ENCODE measurements at places on chromosomes 7 and 10. TPM values are rescaled to one million over a fixed set of nuclear protein-coding genes. Genes with fewer than 3 reads are reported as not detected.

GRCh38 chr7:92751902-92752901, 84.2 kb downstream of the CDK6 start:
- H3K36me3 ChIP-seq = no peaks in the 10 kb centered on the region
- H3K27ac ChIP-seq = peak overlapping the region; percentile 66
- H3K4me3 ChIP-seq = no peak overlapping the region

DNA sequence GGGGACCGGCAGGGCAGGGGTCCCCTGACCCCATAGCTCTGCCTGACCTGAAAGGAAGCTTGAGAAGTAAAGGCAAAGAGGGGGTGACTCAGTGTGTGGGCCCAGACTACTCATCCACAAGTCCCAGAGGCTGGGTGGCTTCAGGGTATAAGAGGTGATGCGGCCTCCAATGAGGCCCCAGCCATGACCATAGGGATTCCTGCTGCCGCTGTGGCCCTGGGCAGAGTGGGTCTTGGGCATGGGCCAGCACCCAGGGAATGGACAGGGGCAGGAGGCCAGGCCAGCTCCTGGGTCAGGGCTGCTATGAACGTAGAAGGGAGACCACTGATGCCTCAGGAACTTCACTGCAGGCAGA, 64.4 kb upstream of the EBF3 start:
- H3K27me3 ChIP-seq = no peaks in the 10 kb centered on the region
- no peaks in the 10 kb centered on the region for H3K36me3 ChIP-seq
- DNase-seq = no peak
- H3K4me1 ChIP-seq = no peaks in the 10 kb centered on the region

GRCh38 chr7:39624935-39625694, 1.7 kb downstream of the RALA start:
- H3K27me3 ChIP-seq = no peaks in the 10 kb centered on the region
- peak overlapping the region; percentile 43 for H3K4me3 ChIP-seq
- H3K27ac ChIP-seq = peak overlapping the region; percentile 99
- peaks cover 14% of the 10 kb centered on the region for H3K4me1 ChIP-seq

DNA sequence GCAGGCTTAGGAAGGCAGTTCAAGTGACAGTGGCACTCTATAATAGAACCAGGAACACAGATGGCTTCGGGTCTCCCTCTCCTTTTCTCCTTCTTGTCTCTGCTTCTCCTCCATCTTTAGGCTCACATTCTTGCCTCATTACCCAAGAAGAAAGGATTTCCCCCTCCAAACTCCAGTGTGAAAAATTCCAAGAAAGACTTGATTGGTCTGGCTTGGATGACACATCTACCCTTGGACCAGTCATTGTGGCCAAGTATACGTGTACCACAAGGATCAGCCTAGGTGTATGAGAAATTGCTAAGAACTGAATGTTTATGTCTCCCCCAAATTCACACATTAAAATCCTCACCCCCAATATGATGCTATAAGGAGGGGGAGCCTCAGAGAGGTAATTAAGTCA, 53.9 kb downstream of the PRTFDC1 start:
- peaks cover 15% of the 10 kb centered on the region for H3K4me1 ChIP-seq
- no peaks in the 10 kb centered on the region for H3K27me3 ChIP-seq
- no peak for DNase-seq
- H3K36me3 ChIP-seq = no peaks in the 10 kb centered on the region
- H3K4me3 ChIP-seq = no peak overlapping the region

DNA sequence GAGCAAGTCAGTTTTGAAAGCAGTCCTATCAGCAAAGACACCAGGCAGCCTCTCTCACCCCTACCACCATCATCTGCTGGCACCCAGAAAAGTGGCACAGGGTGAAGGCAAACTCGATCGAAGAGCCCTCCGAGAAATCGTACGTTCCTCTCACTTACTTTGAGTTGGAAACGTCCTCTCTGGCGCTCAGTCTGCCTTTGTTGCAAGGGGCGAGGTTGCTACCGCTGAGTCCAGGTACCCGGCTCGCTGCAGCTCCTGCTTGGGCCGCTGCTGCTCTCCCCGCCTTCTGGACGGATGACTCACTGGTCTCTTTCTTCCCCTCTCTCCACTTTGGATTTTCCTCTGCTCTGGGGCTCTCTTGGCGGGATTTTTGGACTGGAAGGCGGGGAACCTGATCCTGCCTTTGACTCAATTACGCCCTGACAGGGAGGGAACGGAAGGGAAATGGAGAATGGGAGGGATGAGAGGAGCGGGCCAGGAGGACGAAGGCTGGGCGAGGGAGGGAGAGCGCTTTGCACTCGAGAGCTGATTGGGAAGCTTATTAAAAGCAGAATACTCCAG, at the start of gene PTN:
PTN (minus strand) TSS at position 453 of the 561 bp plus-strand sequence. CDS start 88,760 bp downstream, outside the sequence.
- peak; percentile 83 for DNase-seq
- H3K27me3 ChIP-seq = no peaks in the 10 kb centered on the region
- H3K4me3 ChIP-seq = peak within 1 kb of the TSS; percentile 75
- no peaks in the 10 kb centered on the region for H3K4me1 ChIP-seq
- no peaks in the 10 kb centered on the region for H3K36me3 ChIP-seq

- H3K27ac ChIP-seq = no peak overlapping the region
- H3K27me3 ChIP-seq = no peaks in the 10 kb centered on the region
- no peak overlapping the region for H3K4me3 ChIP-seq
- DNase-seq = no peak
- no peaks in the 10 kb centered on the region for H3K36me3 ChIP-seq
These were observed 162.8 kb downstream of the FZD1 start for GRCh38 chr7:91427051-91427450.

DNA sequence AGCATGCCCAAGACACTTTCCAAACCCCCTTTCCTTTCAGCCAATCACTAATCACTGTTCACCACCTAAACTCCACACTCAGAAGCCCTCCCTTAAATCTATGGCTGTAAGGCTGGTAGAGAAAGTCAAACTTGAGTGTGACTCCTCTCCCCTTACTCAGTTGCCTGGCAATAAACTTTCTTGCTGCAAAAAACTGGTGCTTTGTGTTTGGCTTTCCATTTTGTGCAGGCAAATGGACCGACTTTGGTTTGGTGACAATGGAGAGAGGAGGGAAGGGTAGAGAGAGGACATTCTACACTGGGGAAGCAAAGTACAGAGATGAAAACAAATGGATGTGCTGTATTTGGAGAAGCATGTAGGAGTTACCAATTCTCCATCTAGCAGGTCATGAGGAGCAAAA, 84.9 kb downstream of the SLC25A13 start:
- no peak overlapping the region for H3K4me3 ChIP-seq
- no peaks in the 10 kb centered on the region for H3K4me1 ChIP-seq
- no peak overlapping the region for H3K27ac ChIP-seq
- H3K36me3 ChIP-seq = no peaks in the 10 kb centered on the region

DNA sequence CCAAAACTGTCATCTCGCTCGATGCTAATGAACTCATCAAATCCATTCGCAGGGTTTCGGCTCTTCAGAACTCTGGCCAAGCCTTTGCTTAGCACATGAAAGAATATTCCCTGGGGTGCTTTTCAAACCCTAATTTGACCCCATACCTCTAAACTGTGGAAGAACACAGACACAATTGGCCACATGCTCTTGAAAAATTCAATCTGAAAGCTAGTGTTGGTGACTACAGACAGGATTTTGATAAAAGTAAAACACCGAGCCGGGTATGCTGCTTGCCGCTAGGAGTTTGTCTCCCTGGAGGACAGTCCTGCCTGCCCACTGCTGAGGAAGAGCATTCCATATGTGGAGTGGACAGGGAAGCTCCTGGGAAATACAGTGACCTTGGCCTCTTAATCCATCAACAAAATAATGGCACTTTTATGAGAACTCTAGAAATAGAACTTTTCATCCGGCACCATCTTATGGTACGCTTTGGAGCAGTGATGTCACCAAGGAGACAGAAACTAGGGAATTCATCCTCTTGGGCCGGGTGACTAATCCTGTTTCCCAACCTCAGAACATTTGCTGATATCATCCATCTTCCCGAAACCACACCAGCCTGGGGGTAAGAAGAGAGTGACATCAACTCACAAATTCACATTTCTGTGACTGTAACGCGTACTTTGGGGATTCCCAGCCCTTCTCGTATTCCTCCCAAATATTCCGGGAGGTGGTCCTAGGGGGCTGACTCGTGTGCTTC, 34.2 kb downstream of the MTURN start:
- DNase-seq = peak; percentile 94
- no peaks in the 10 kb centered on the region for H3K27me3 ChIP-seq
- peaks cover 19% of the 10 kb centered on the region for H3K4me1 ChIP-seq
- no peaks in the 10 kb centered on the region for H3K36me3 ChIP-seq
- H3K4me3 ChIP-seq = no peak overlapping the region

Gene ABLIM1
- total RNA-seq = 4.9 TPM

Gene GNG11
- 27.2 TPM for total RNA-seq

Gene NAPEPLD
- 9.2 TPM for total RNA-seq

Gene INTS15
- 9.0 TPM for total RNA-seq

Gene STAMBPL1
- 41.3 TPM for total RNA-seq
